ENCODE measurements at places on chromosomes 5 and 9.

- DNase-seq: no peak
These were observed 479.7 kb downstream of the CETN3 start for GRCh38 chr5:89929834-89930233.

DNA sequence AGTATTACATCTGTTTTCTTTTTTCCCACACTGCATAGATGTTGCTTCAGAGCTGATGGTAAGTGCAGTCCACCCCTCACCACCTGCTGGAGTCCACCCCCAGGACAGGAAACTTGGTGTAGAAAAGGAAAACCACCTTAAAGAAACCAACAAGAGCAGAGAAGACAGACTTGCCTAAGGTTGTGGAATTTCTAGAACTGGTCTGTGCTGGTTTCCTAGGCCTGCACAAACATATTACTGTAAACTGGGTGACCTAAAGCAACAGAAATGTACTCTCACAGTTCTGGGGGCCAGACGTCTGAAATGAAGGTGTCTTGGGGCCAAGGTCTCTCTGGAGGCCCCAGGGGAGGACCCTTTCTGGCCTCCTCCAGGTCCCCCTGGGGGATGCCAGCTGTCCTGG lies 293.4 kb upstream of the IRX1 start:
- no peak for DNase-seq

GRCh38 chr5:104652271-104652861 lies 1089.8 kb upstream of the NUDT12 start:
- no peak for DNase-seq

DNA sequence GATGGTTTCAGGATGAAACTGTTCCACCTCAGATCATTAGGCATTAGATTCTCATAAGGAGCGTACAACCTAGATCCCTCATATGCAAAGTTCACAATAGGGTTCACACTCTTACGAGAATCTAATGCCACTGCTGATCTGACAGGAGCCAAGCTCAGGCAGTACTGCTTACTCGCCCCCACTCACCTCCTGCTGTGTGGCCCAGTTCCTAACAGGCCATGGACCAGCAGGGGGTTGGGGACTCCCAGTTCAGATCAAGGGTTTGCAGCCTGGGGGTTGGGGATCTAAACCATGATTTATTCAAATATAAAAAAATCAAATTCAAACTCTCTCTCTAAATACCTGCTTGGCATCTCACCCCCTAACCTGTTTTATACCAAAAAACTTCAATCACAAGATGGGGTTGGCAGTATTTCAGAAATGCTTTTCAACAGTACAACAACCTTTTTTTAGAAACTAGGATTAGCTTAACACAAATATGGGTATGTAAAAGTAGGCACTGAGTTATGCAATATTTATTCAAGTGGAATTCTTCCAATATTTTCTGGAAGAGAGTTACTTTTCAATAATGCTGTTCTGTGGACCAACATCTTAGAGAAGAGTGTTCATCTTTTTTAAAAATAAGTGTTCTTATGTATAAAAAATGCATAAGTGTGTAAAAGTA lies 30.1 kb upstream of the SLC12A2 start:
- no peak for DNase-seq

- DNase-seq: no peak
These were observed 155.3 kb upstream of the KLF4 start for GRCh38 chr9:107644733-107645463.

DNA sequence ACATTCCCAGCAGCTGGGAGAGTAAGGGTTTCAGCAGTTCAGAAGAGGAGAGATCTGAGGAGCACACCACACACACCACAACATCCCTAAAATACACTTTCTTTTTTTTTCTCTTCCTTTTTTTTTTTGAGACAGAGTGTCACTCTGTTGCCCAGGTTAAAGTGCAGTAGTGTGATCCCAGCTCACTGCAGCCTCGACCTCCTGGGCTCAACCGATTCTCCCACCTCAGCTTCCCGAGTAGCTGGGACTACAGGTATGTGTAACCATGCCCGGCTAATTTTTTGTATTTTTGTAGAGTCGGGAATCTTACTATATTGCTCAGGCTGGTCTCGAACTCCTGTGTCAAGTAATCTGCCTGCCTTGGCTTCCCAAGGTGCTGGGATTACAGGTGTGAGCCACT lies 9.7 kb upstream of the UBAP1 start:
- DNase-seq: no peak

- no peak for DNase-seq
These were observed 520.8 kb upstream of the DAP start for GRCh38 chr5:11281842-11282241.

- no peak for DNase-seq
These were observed 11.8 kb upstream of the CHD1 start for GRCh38 chr5:98940581-98940980.

DNA sequence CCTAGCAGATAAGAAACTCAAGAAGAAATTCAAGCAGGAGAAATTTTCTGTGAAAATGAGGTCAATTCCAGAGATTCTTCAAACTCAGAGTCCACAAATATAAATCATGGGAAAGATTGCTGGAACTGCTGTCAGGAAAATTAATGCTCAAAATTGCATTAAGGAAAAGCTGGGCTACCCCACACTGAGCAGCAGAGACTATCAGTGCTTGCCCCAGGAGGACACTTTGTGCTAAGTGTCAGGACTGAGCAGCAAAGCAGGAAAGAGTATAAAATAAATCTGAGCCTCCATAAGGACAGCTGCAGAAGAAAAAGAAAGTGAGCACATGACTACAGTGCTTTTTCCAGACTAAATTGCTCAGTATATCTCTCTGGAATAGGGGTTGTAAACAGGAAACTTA lies 81.6 kb downstream of the RGS7BP start:
- DNase-seq: no peak

DNA sequence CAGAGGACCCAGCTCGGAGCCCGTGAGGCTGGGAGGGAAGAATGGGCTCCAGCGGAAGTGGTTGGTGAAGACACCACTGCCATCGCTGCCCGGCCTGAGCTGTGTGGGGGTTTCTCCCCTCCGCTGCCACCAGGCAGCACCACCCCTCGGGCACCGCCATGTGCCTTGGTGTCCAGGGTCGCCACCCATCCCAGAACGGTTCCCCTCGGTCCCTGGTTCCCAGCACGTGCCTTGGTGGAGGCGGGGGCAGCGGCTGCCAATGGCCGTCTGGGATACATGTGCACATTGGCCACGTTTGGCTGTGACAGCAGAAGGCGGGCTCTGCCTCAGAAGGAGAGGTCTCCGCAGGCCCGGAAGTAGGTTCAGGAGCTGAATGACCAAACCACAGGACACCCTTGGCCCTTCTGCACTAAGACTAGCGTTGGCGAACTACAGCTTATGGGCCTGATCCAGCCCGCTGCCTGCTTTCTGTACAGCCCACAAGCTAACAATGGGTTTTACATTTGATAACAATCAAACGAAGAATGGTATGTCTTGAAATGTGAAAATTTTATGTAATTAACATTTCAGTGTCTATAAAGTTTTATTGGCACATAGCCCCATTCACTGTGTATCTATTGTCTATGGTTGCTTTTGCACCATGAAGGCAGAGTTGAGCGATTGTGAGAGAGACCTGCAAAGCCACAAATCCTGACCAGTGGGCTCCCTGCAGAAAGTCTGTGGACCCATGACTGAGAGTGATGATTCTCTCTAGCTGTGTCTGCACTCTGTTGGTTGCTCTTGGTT lies 91.7 kb upstream of the RAPGEF1 start:
- no peak for DNase-seq

DNA sequence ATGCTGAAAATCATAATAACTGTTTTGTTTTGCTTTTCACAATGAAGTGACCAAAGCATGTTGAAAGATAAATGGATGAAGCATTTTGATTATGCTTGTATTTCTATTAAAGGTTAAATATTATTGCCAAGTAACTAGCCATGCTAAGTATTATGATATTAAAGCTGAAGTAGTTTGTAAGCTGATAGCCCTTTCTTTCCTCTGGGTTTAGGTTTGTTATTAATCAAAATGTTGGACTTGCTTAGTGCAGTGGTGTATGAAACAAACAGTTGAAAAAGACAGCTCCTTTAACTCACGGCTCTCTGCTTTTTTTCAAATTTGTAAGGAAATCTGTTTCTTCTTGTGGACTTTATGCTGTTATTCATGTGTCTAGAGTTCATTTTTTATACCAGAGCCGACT lies 246.0 kb downstream of the CWC27 start:
- DNase-seq: no peak

DNA sequence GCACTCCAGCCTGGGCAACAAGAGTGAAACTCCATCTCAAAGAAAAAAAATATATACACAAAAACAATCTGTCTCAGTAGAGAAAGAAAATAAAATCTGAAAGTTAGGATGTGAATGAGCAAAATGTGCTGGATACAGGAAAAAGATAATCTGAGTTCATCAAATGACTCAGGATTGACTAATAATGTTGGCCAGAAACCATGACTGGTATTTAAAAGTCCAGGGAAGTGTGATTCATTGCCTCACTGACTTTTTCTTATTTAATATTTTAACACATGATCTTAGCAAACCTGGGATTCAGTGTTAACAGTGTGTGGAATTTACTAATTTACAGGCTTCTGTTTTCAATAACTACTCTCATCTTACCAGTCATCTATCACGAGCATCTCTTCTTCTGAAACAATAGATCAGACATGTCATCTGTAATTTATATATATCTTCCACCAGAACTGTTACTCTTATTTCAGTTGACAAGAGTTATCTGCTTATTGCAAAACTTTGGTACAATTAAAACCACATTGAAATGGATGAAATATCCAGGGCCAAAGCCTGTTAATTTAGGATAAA lies 256.7 kb downstream of the CDH12 start:
- DNase-seq: no peak

DNA sequence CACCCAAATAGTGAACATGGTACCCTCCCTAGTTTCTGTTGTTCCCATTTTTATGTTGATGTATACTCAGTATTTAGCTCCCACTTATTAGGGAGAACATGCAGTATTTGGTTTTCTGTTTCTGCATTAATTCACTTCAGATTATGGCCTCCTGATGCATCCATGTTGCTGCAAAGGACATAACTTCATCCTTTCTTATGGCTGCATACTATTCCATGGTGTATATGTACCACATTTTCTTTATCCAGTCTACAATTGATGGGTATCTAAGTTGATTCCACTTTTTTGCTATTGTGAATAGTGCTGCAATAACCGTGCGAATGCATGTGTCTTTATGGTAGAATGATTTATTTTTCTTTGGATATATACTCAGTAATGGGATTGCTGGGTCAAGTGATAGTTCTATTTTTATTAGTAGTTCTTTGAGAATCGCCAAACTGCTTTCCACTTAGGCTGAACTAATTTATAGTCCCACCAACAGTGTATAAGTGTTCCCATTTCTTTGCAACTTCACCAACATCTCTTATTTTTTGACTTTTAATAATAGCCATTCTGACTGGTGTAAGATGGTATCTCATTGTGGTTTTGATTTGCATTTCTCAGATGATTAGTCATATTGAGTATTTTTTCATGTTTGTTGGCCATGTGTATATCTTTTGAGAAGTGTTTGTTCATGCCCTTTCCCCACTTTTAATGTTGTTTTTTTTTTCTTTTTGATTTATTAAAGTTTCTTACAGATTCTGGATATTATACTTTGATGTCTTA lies 79.6 kb downstream of the SMIM15 start:
- DNase-seq: no peak

GRCh38 chr5:132055441-132055807 lies 5.0 kb upstream of the IL3 start:
- no peak for DNase-seq

DNA sequence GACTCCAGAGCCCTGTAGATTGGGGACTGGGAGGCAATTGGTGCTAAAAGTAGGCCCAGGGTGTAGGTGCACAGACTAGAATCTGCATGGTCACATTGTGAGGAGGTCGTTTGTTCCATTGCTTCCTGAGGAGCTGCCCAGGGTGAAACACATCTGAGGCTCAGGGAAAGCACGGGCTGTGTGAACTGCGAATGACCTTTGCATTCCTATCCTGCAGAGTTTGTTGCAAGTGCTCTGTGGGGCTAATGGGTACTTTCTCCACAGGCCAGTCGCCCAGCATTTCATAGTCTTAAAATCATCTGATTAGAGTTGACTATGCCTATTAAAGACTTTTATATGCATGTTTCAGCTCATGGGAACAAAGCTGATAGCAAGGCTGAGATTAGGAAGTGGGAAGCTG lies 14.4 kb upstream of the SLC46A2 start:
- DNase-seq: no peak

- DNase-seq: no peak
These were observed 19.8 kb downstream of the CCDC69 start for GRCh38 chr5:151204051-151204450.

DNA sequence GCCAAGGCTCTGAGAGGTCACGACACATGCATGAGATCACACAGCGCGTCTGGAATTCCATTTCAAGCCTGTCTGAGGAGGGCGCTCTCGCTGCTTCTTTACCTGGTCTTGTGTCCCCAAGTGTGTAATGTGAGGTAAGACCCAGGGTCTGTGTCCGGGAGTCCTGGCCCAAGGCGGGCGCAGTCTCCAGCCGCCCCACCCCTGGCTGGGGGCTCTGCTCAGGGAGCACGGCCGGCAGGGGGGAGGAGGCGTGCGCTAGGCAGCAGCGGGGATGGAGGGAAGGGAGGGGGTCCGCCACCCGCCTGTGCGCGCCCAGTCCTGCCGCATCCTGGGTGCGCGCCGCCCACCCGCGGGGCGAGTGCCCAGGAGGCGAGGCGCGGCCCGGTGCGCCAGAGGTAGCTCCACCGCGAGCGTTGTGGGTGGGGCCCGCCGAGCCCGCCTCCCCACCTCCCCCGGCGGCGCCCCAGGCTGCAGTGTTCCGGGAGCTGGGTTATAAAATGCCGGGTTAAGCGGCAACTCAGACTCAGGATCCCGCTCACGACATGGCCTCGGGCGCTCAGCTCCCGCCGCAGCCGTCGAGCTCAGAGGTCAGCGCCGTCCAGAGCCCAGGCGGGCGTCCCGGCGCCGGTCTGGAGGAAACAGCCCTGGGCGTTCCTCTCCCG lies at the start of gene CCNI2:
Gene CCNI2, plus strand, starts transcription at position 473 of the 662 bp plus-strand sequence. Its CDS starts 70 bp downstream, at position 543.
- DNase-seq: peak; percentile 64

DNA sequence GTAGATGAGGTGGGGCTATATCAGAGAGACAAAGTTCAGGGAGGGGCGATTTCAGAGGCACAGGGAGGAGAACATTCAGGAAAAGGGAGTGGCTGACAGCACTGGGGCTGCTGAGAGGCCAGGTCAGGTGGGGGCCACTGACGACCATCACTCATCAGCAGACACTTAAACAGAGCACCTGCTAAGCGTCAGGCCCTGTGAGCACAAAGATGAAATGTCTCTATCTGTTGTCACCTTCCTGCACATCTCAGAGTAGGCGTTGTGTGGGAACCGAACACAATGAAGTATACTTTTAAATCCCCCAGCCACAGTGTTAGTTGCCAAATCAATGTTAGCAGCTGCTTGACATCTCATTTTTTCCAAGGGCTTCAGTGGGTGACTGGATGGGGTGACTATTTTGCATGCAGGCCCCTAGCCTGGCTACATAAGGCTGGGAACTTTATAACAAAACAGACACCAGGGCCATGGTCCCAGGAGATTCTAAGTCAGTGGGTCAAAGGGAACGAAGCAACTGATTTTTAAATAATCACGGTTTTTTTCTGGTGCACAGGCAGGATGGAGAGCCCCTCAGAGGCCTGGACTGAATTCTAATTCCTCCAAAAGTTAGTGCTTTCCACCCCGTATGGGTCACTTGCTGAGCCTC lies 31.1 kb upstream of the ANKRD18A start:
- no peak for DNase-seq

GRCh38 chr5:77239126-77239741 lies 28.8 kb downstream of the PDE8B start:
- DNase-seq: no peak

GRCh38 chr5:98349251-98349989 lies 424.0 kb upstream of the RGMB start:
- no peak for DNase-seq
